ENCODE measurements at places on chromosomes 11 and 22. TPM values are rescaled to one million over a fixed set of nuclear protein-coding genes. Genes with fewer than 3 reads are reported as not detected.

SLC37A4 gene
- 12.0 TPM for total RNA-seq

TRIM6 gene
- 8.3 TPM for total RNA-seq

CNIH2 gene
- total RNA-seq: 2.1 TPM

USP28 gene
- total RNA-seq: 18.3 TPM

TIMM10 gene
- total RNA-seq: 155 TPM

FAM180B gene
- not detected for total RNA-seq
